Brain pericyte (primary cell): ENCODE measurements at places on chromosomes 16 and 17.

GRCh38 chr17:42337442-42337841 lies 49.1 kb downstream of the STAT5A start:
- DNase-seq = no peak

GRCh38 chr17:77725846-77726245 lies 232.7 kb upstream of the TNRC6C start:
- DNase-seq = no peak

DNA sequence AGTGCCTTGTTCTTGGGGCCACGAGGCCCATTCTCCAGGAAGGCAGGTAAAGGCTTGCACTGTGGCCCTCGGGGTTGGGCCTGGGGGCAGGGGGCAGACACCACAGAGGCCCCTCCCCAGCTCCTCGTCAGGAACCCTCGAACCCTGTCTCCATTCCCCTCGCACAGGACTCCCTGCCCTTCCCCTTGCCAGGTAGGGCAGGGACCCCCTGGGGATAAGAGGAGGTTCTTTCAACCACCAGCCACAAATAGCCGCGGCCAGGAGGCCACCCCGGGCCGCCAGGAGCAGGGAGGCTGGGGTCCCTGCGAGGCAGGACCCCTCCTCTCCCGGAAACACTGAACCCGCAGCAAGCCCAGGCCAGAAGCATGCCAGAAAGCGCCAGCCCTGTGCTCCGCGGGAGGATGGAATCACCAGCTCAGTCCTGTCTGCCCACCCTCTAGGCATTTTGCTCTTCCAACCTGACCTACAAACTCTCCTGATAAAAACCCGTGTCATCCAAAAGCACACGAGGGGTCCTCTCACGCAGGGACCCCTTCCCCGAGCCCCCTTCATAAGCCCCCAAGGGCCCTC lies 45.6 kb downstream of the SLC47A1 start:
- no peak for DNase-seq

DNA sequence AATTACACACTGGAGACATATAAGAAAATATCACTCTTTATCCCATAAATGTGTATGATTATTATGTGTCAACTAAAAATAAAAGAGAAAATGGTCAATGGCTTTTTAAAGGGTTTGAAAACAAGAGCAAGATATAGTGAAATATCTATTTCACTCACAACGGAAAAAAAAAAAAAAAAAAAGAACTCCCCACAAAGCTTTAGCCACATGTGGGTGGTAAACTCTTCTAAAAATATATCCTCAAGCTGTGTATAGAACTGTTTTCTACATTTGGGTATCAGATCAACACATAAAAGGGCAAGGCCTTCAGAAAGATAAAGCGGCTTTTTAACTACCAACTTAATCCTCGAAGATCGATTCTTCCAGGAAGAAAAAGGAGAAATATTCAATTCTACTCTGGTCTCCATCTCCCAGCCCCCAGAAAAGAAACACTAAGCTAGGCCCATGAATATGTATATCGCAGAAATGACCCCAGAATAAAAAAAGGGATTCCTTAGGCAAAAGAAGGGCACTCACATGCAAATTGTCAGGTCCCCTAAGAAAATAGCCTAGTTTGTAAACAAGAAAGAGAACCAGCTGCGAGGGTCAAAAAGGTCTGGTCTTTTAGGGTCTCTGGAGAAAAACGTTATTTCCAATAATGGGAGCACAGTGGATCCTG lies 4.4 kb downstream of the LITAF start:
- no peak for DNase-seq

- DNase-seq = no peak
These were observed 329.8 kb downstream of the UTP18 start for GRCh38 chr17:51590071-51590656.

GRCh38 chr16:1333149-1333812 lies at the start of gene BAIAP3:
Gene BAIAP3 (plus strand): TSS chr16:1333645. CDS start chr16:1338550, 4,905 bp downstream.
- DNase-seq = no peak

DNA sequence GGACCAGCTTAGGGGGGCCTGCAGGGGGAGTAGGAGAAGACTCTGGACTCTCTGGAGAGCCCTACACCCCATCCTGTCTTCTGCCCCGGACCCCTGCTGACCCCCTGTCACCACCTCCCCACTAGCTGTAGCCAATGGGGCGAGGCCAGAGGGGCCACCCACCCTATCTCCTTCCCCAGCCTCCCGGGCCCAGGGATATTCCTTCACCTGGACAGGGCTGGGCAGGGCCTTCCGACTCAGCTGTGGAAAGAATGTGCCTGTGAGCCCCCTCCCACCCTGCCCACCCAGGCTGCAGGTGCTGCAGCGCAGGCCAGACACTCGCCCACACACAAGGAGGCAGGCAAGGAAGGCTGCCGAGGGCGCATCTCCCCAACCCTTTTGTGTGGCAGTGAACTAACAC lies 23.0 kb downstream of the TSPOAP1 start:
- no peak for DNase-seq

- no peak for DNase-seq
These were observed 101.4 kb downstream of the CACNG3 start for GRCh38 chr16:24357511-24357910.

DNA sequence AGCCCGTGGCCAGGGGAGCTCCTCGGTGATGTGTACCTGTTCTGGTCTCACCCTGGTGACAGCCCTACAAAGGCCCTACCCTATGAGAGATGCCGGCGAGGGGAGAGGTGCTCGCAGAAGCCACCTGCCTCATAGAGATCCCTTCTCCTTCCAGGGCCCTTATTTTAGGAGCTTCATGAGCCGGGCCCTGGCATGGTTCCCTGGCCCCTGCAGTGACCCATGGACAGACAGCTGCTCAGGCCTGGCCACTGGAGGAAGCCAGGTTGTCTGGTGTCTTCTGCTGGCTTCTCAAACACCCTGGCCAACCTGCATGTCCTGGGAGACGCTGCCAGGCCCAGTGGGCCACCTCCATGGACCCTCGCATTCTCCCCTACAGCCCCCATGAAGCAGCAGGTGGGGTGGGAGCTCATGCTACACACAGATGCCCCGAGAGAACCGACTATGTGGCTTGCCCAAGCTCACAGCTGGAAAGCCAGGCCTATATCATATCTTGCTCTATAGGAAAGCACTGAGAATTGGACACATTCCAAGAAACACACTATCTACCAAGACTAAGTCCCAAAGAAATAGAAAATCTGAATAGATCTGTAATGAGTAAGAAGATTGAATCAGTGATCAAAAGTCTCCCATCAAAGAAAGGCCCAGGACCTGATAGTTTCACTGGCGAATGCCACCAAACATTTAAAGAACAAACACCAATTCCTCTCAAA lies 7.2 kb upstream of the AATK start:
- DNase-seq = no peak

DNA sequence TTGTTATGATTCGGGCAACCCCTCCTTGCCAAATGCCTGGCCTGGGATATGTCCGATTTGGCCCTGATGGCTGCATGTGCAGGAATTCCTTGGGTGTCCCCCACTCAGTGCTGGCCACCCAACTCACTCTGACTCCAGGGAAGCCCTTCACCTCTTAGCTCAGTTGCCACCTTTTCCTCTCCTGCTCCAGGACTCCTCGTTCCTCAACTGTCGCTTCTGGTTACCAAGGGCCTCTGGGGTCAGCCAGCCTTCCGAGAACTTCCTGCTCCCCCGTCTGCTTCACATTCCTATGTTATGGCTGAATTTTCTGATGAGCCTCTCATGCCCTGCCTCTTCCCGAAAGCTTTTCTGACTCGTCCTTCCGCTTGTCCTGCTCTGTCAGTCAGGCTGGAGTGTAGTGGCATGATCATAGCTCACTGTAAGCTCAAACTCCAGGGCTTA lies 63.5 kb downstream of the SPACA3 start:
- no peak for DNase-seq

DNA sequence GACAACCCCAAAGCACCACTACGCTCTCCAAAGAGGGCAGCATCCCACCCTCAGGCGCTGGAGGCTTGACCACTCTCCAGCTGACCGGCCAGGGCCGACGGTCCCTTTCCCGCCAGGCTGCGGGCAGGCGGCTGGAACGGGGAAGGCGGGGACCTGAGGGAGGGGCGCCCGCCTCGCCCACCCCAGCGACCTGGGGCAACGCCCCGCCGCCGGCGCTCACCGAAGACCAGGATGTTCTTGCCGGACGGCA lies 431 bp downstream of the DYNC1LI2 start:
- DNase-seq = no peak

DNA sequence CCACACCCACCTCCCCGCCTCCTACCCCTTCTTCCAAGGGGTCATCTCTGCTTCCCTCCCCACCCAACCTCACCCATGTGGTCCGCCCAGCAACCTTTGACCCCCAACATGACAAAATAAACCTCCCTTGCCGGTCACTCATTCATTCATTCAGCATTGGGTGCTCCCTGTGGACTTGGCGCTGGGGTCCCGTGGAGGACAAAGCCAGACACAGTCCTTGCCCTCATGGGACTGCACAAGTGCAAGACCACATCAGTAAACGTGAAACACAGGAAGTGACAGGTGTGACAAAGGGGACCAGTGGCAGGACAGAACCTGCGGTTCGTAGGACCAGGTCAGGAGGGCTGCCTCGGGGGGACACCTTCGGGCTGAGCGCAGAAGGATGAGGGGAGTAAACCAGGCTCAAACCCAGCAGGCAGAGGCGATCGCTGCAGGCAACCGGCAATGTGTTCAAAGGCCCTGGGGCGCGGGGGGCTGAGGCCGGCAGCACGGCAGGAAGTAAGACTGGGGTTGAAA lies 185.4 kb downstream of the SEC14L1 start:
- no peak for DNase-seq

DNA sequence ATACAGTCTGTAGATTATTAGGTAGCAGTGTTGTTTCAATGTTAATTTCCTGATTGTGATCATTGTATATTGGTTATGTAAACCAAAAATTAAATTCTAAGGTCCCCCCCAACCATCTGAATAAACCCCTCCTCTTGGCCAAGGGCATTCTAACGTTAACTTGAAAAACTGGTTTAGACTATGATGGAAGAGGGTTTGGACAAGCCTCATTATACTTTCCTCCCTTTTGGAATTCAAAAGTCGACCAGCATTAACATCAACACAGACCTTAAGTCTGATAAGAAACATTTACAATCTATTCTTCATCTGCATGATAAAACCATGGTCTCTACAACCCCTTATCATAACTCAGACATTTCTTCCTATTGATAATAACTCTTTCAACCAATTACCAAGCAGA lies 20.6 kb upstream of the KIFC3 start:
- no peak for DNase-seq

DNA sequence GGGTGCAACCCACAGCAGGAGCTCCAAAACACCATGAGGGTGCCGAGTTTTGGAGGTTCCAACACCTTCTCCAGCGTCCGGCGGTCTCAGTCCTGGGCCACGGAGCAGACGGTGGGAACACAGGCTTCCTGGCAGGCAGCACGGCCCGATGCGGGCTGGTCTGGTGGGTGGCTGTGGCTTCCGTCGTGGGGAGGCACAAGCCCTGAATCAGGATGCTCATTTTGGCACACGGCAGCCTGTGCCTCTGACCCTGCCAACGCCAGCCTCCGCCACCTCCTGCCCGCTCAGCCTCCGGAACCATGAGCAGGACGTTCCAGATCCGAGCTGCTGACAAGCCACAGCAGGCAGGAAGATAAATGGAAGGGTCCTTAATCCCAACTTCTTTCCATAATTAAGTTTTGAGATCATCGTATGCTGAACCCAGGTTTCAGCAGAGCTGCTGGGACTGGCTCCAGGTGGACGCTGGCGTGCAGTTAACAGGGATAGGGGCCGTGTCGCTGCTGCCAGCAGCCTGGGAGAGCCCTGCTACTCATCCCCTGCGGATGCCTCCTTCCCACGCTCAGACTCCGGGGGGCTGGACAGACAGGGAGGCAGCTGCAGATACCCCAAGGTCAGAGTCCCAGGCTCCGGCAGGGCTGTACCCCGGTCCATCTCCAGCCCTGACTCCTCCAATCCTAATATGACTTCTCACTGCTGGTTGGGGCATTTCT lies 136.6 kb downstream of the ENGASE start:
- no peak for DNase-seq

DNA sequence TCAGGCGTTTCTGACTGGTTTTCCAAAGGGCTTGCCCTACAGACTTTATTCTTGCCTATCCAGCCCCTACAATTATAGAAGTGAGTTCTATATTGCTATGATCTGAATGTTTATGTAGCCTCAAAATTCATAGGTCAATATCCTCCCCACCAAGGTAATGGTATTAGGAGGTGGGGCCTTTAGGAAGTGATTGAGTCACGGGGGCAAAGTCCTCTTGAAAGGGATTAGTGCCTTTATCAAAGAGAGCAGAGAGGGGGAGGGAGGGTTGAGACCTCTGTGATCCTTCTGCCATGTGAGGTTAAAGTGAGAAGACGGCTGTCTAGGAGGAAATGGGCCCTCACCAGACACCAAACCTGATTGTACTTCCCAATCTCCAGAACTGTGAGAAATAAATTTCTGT lies 931 bp upstream of the CPHXL start:
- no peak for DNase-seq

GRCh38 chr17:32523017-32523680 lies 36.4 kb downstream of the CDK5R1 start:
- no peak for DNase-seq

DNA sequence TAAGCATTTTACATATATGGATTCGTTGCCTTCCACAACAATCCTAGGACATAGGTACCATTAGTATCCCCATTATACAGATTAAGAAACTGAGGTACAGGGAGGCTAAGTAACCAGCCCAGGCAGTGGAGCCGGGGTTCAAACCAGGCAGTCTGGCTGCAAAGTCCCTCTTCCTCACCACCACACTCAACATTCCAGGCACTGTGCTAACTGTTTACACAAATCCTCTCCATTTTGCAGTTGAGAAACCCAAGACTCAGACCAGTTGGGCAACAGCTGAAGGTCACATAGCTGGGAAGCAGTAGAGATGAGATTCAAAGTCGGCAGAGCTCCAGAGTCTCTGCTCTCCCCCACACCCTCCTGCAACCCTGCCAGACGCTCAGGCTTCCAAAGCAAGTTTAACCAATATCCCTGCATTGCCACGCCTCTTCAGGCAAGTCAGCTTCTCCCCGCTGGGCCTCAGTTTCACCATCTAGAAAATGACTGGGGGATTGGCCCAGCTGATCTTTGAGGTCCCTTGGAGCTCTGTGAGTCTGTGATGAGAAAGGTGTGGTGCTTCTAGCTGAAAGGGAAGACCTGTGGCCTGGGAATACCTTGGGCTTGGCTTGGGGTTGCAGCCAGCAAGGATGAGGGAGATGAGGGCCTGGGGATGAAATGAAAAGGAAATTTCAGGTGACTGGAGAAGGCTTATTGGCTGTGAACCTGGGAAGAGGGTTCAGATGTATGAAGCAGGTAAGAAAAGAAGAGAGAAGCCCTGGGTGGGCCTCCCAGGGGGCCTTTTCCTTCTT lies 14.0 kb downstream of the CCR7 start:
- DNase-seq = peak; percentile 97

- no peak for DNase-seq
These were observed 70.7 kb downstream of the CMIP start for GRCh38 chr16:81515281-81515680.
